NCI-H2171 treated with DMSO at 0.1 percent for 48 hours (cell line): ENCODE measurements at places on chromosomes 7 and 10.

DNA sequence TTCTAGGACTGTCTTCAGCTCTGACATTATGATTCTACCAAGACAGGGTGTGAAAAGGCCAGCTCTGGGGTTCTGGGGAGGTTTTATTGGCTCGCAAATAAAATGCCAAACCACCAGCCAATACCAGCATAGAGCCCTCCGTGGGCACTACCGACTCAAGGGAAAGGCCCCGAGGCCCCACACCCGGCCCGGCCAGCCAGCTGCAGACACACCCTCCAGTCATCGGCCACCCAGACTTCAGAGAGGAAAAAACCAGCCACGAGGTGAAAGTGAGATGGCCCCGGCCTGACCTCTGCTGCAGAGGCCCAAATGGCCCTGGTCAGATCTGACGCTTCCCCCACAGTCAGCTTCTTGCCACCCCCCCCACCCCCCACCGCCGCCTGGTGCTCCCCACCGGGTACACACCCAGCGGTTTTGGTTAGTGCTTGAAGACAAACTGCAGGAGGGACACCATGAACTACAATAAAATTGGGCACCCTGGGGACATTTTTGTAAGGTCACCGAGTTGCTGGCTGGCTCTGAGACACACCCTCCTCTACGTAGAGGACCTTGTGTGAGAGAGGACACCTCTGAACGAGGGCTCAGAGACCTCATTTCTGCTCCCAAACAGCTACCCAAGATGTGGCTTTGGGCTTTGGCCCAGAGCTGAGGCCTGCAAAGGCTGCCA lies 79.9 kb downstream of the PRKAG2 start:
- DNase-seq, result no peak

GRCh38 chr7:116083796-116084195 lies 53.2 kb upstream of the TFEC start:
- DNase-seq, result no peak

DNA sequence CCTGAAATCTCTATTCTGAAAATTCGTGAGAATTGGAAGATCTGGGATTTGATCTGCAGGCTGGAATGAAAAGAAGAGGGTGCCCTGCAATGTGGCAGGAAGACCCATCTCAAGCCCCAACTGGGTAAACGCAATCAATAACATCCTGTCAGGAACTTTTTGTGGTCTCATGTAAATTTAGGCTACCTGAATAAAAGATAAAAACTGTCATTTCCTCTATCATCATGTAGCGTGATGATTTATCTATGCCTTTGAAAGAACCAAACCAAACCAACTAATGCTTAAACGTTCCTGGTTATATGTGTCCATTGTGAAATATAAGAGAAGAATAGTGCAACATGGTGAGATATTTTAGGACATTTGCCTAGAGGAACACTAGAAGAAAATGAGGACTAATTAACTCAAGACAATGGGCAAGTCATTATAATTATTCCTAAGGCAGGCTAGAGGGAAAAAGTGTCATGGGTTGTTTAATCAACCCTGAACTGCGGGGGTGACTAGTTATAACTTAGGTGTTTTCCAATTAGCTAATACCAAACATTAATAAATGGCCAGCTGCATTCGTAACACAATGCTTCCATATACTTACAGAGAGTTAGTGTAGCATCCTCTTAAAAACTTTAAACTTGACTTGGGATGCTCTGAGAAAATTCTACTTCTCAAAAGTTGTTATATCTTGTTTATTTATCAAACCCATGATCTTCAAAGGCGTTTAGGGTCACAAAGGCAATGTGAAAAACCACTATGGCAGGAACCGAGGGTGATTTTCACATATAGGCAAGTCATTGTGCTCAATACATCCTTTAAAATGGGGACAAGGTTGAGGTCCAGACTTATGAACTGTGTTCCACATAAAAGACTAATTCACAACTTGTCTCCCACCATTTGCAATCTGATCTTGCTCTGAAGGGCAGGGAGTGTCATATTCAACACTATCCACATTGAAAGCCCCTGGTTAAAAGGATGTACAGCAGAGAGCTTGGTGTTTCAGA lies 48.6 kb upstream of the ADO start:
- DNase-seq, result no peak

DNA sequence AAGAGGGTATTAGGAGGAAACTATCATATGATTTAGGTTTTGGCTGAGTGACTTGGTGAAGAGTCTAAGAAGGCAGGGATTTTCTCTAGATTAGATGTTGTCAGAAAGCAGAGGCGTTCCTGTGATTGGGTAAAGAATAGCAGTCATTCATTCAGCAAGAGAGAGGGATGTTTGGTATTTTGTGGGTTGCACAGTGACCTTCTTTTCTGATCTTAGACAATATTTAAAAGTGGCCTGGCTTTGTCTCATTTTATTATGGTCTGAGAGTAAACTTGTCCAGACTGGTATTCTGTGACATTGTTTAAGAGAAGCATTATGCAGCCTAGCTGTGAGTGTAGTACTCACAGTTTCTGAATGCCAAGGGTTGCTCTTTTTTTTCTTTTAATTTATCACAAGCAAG lies 18.5 kb downstream of the HYAL4 start:
- DNase-seq, result no peak

DNA sequence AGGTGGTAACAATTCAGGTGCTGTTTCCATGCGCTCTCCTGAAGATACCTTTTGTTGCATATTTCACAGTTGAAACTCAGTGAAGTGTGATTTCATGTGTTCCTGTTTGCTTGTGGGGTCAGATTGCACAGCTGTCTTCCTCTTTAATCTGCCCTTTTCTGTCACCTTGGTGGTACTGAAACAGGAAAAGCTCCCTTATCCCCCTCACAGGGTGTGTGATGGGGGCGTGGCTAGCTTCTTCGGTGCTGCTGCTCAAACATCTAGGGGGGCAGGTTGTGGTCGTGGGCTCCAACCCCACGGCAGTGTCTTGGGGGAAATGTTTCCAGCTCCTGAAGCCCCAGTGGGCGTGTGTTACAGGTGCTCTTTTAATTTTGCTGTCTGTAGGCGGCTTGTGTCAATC lies 107.4 kb upstream of the KLF14 start:
- DNase-seq, result peak; percentile 69

GRCh38 chr7:141272417-141272816 lies 198.6 kb downstream of the TMEM178B start:
- DNase-seq, result no peak

- no peak for DNase-seq
These were observed 118.6 kb downstream of the CNTNAP2 start for GRCh38 chr7:146235195-146235594.

GRCh38 chr7:99762680-99763327 lies 21.2 kb downstream of the CYP3A4 start:
- DNase-seq, result no peak

- no peak for DNase-seq
These were observed 95.9 kb downstream of the FANK1 start for GRCh38 chr10:125992254-125992653.

DNA sequence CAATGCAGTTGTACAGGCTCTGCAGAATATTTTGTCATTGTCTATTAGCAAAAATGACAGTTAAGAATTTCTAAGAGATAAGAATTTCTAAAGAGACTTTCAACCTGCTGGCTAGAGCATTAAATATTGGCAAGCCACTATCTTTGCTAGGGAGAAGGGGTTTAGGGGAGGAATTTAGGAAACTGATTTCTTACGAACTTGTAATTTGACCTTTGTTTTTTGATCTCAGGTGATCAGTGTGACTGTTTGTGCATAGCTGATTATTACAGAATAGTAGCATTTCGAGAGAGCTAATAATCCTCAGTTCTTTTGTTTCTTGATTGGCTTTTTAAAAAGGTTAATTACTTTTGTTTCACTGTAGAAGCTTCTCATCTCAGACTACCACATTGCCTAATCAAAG lies 68.1 kb downstream of the ST7 start:
- DNase-seq, result no peak
